ENCODE measurements at places on chromosomes 7 and 10.

DNA sequence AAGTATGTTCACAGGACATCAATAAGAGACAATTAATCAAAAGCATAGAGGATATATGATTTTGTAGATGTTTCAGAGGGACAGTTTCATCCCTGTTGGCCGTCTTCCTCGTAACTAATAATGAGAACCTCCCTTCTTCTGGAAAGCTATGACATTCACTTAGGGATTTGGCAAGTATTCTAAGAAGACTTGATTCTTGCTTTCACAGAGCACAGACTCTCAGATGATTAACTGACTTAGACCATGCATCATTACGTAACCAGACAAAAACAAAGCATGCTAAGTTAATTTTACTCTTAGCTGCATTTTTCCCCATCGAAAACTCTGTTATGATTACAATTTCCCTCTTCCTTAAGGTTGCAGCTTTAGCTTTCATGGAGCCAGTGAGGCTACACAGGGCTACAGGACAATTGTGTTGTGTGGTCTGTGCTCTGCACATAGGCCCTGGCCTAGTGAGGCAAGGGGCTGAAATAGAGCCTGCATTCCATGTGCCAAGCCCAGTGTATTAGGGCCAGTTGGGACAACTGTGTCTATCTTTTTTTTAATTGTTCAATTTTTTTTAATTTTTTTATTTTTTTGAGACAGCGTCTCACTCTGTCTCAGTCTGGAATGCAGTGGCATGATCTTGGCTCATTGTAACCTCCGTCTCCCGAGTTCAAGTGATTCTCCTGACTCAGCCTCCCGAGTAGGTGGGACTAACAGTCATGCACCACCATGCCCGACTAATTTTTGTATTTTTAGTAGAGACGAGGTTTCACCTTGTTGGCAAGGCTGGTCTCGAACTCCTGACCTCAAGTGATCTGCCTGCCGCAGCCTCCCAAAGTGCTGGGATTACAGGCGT is 105.3 kb downstream of the PLXDC2 start:
- no peak for DNase-seq

GRCh38 chr10:54137396-54137795 is 663.6 kb downstream of the PCDH15 start:
- DNase-seq: no peak

DNA sequence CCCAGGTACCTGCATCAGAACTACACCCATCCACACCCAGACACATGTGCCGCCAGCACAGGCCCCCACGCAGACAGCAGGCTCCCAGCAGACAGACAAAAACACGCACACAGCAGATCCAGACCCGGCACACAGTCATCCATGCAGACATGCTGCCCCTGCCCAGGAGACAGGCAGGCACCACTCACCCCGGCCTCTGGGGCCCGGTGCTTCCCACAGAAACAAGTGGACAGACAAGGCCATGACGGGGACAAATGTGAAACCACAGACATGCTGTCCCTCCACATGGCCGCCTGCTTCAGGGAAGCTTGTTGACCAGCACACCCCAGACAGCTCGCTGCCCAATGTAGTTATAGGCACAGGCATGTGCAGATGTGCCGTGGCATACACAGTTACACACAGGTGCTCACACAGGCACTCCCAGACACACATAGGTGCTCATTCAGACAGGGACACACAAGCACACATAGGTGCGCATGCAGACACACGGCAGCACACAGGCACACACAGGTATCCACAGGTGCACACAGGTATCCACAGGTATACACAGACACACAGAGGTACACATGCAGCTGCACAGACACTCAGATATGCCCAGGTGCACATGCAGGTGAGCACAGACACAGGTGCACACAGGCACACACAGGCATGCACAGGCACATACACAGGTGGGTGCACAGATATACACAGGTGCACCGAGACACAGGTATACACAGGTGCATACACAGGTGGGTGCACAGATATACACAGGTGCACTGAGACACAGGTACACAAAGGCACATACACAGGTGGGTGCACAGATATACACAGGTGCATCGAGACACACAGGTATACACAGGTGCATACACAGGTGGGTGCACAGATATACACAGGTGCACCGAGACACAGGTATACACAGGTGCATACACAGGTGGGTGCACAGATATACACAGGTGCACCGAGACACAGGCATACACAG is 10.5 kb upstream of the SCART1 start:
- DNase-seq: no peak

DNA sequence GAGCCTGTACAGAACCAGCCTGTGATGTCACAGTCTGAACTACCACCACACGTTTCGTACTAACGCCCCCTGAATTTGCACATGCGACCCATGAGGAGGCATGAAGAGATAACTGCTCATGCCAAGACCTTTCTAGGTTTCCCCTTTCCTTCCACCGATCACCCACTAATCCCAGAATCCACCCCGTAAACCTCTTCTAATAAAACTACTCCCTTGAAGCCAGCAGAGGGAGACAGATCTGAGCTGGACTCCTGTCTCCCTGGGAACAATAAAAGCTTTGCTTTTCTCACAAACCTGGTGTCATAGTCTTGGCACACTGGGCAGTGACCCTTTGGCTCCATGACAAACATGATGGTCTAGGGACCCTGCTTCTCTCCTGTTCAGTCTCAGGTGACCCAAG is 144.5 kb downstream of the FRMD4A start:
- DNase-seq: peak; percentile 42
